ENCODE measurements at places on chromosomes 2 and 18. TPM values are rescaled to one million over a fixed set of nuclear protein-coding genes. Genes with fewer than 3 reads are reported as not detected.

CERS6 gene
- 55.2 TPM for total RNA-seq

MC2R gene
- not detected for total RNA-seq

TTC31 gene
- 12.1 TPM for total RNA-seq

LINC00305 gene
- not detected for total RNA-seq

MREG gene
- 0.16 TPM for total RNA-seq

FBXO15 gene
- 0.81 TPM for total RNA-seq

FARP2 gene
- 19.5 TPM for total RNA-seq

PHOSPHO2 gene
- 2.2 TPM for total RNA-seq

All from heart right ventricle (tissue), 16 donors.